Ureter (tissue), 1 donor: ENCODE measurements at places on chromosomes 16 and 17.

DNA sequence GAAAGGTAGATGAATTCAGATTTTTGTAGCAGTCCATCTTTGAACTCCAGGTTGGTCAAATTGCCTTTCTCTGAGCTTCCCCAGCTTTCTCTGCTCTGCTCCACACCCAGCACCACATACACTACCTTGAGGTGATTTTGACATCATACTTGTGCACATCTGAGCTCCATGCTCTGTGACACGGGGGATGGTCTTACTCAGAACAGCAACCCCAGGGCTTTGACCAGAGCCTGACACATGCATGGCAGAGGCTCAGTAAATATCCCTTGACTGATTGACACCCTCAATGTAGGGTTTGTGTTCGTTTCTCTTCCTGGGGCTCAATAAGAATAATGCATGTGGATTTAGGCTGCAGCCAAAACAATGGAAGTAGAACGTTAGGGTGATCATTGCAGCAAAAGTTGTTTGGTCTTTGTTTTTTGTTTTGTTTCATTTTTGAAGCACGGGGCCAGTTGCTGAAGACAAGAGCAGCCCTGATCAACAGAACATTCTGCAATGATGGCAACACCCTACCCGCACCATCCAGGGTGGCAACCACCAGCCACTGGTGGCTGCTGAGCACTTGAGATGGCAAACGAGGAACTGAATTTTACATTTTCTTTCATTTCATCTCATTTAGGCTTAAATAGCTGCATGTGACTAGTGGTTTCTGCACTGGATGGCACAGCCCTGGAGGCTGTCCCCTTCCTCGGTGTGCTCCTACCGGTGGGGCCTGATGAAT is 224.8 kb upstream of the TNRC6C start:
- DNase-seq: no peak

DNA sequence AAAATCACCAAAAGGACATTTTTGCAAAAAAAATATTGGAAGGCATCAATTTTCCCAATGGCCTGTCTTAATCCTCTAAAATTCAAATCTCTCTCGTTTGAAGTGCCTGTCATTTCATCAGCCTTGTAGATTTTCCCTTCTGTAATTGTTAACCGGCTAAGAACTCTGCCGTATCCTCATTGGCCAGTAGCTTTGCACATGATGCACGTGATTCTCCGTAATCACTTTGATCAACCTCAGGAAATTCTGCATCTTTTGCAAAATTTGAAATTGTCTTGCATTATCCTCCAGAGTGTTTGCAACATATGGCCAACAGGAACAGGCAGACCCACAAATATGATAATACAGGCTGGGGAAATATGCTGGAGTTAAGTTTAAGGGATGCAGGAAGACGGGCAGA is 184.2 kb upstream of the RPL38 start:
- DNase-seq: no peak

- no peak for DNase-seq
Observed at GRCh38 chr17:66576473-66576872, 258.4 kb upstream of the CACNG5 start.

- no peak for DNase-seq
Observed at GRCh38 chr16:71630808-71631207, 4.8 kb downstream of the MARVELD3 start.

- DNase-seq: no peak
Observed at GRCh38 chr17:2704031-2704889, 7.3 kb downstream of the CLUH start.

GRCh38 chr17:68296217-68297191 is 5.2 kb downstream of the ARSG start:
- no peak for DNase-seq

- no peak for DNase-seq
Observed at GRCh38 chr16:88408561-88409142, 25.9 kb downstream of the ZNF469 start.

DNA sequence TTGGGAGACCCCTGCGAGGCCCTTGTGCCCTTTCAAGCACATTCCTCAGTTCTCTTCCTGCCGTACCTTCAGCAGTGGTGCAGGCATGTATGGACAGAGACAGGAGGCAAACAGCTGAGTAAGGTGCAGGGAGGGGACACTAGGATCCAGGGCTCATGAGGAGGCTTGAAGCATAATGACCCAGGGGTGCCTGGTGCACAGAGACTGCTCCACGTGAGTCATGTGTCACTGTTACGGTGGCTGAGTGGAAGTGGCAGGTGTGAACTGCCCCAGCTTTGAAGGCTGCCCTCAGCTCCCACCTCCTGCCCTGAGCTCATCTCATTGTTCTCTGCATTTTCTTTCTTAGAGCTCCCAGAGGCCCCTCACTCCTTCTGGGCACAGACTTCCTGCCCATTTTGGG is 124.8 kb downstream of the NTN1 start:
- DNase-seq: no peak

GRCh38 chr16:26795184-26795583 is 271.5 kb upstream of the C16orf82 start:
- DNase-seq: no peak

DNA sequence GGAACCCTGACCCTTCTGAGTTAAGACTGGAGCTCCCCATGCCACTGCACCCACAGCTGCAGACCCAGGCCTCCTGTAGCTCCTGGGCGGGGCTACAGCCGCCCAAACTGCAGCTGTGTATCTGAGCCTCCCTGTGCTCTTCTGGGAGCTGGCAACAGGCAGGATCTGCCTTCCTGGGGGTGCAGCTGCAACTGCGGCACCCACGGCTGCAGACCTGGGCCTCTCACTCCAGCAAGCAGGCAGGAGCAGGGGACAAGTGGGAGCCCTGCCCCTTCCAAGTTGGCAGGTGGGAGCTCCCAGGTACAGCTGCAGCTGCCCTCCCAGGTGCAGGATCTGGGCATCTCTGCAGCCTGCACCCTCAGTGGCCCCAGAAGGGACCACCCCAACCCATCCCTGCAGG is 41.5 kb downstream of the SPACA3 start:
- DNase-seq: no peak

- no peak for DNase-seq
Observed at GRCh38 chr17:81131486-81132196, 33.7 kb upstream of the PVALEF start.

- DNase-seq: no peak
Observed at GRCh38 chr17:7654832-7655540, 4.3 kb downstream of the ATP1B2 start.

GRCh38 chr17:8630802-8631553 is 453 bp upstream of the MYH10 start:
- DNase-seq: peak; percentile 98

- DNase-seq: no peak
Observed at GRCh38 chr16:67713647-67714273, 5.4 kb downstream of the GFOD2 start.

GRCh38 chr17:45222014-45222288 is 266 bp downstream of the FMNL1 start:
- no peak for DNase-seq

DNA sequence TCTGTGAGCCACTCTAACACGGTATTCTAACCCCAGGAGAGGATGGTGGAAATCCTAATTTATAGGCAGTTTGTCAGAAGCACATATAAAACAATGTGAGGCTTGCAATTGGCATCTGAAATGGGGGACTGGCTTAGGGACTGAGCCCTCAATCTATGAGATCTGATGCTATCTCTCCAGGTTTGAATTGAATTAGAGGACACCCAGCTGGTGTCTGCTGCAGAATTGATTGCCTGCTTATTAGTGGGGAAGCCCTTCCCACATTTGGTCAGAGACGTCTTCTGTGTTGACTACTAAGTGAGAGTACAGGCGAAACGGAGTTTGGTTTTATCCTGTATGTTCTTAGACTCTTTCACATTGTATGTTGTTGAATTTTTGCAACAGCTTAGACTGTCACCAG is 13.6 kb upstream of the TMIGD1 start:
- no peak for DNase-seq

GRCh38 chr16:27156579-27156978 is 46.7 kb upstream of the KDM8 start:
- no peak for DNase-seq
